ENCODE measurements at places on chromosomes 12 and 14.

- DNase-seq, result no peak
Measured at GRCh38 chr12:68267892-68268396, 14.5 kb upstream of the IL22 start.

DNA sequence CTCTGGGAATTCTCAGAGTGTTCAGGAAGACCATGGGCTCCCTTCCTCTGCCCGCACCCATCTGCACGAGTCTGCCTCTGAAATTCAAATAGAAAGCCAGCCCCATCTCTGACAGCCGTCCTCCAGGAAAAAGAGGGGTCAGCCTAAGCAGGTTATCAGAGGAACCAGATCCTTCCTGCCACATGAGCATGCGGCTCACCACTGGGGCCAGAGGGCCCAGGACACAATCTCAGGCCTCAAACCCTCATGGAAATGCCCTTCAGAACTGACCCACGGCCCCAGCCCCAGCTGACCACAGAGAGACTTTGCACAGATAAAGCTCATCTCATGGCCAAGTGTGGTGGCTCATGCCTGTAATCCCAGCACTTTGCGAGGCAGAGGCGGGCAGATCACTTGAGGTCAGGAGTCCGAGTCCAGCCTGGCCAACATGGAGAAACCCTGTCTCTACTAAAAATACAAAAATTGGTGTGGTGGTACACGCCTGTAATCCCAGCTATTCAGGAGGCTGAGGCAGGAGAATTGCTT is 23.2 kb downstream of the PXN start:
- DNase-seq, result no peak

DNA sequence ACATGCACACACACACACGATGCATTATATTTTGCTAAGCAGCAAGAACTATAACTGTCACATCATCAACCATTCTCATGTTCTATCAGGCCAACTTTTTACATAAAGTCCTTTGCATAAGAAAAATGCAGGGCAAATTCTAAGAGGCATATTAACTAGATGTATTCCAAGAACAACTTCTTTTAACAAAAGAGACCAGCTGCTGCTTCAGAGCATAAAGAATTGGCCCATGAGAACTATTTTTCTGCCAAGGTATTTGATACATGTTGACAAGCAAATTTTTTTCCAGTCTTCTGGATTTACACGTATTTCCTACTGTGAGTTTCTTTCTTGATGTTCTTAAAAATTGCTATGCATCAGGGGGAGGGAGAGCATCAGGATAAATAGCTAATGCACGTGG is 27.2 kb downstream of the GLT8D2 start:
- no peak for DNase-seq

- DNase-seq, result no peak
Measured at GRCh38 chr12:12529783-12530421, 32.8 kb downstream of the DUSP16 start.

DNA sequence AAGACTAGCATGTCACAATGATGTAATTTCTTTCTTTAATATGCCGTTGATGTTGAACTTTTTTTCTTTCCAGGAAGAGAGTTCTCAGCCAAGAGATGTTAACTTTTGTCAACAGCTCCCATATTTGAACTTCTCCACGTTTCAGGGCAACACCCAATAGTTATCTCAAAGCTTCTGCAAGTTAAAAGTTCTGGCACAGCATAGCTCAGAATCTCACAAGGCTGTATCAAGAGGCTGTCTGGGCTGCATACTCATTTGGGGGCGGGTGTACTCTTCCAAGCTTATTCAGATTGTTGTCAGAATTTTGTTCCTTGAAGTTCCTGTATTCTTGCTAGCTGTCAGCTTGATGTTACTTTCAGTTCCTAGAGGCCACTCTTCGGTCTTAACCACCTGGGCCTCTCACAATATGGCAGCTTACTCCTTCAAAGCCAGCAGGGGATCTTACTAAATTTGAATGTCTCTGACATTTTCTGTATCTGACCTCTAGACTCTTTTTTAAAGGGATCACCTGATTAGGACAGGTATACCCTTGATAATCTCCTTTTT is 38.9 kb downstream of the KCNC2 start:
- no peak for DNase-seq

GRCh38 chr12:11744410-11744801 is 94.9 kb downstream of the ETV6 start:
- DNase-seq, result no peak

DNA sequence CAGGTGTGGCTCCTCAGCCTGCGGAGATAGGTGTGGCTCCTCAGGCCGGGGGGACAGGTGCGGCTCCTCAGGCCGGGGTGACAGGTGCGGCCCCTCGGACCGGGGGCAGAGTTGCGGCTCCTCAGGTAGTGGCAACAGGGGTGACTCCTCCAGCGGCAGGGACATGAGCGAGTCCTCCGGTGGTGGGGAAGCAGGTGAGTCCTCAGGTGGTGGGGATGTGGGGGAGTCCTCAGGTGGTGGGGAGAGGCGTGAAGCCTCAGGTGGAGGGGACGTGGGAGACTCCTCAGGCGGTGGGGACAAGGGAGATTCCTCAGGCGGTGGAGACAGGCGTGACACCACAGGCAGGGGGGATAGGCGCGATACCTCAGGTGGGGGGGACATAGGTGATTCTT is 9.2 kb downstream of the KMT2D start:
- no peak for DNase-seq

DNA sequence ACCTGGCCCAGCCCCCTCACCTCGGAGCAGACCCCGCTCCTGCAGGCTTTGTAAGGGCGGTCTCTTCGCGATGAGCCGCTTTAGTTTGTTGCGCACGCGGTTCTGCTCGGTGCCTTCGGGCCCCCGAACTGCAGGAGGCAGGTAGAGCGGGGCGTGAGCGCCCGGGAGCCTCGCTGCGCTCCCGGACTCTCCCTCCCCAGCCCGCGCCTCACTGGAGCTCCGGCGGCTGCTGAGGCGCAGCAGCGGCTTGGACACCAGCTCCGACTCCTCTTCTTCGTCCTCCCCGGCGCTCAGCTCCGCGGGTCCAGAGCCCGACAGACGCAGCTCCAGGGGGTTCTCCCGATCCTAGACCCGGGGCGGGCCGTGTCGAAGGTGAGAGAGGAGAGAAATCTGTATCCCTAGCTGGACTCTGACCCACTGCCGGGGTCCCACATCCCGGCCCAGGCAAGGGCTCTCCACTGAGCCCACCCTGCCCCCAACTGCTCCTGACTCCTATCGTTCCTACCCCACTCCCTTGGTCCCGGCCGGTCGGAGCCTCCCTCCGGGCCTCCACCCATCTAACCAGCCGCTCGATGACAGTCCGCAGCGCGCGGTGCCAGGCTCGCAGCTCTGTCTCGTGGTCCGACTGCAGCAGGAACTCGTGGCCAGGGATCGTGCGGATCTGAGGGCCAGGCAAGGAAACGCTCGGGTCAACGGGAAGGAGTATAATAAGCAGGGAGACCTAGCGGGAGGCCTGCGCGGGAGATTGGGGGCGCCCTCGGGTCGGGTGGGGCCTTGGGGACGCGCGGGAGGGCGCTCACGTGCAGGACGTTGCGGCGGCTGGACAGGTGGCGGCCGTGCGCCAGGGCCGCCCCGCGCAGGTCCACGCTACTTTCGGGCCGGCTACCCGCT is 4.2 kb downstream of the ARHGAP9 start:
- DNase-seq, result no peak

GRCh38 chr14:31228533-31228932 is 20.9 kb upstream of the HECTD1 start:
- no peak for DNase-seq

DNA sequence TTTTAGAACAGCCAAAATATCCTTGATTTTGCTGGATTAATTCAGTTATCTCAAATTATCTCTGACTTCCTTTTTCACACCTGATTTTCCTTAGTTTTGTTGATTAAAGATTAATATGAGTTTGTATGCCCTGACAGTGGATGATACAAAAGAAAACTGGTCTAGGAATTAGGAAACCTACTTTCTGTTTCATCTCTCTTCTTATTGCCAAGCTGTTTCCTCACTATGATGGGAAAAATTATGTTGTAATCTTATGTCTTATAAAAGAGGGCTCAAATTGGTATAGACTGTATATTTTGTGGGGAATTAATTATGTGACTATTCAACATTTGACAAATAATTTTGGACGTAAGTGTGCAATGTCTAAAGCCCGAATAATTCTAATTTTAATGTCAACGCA is 271.6 kb downstream of the FBXL14 start:
- no peak for DNase-seq
